Effector memory CD4-positive, alpha-beta T cell (primary cell): ENCODE measurements at places on chromosomes 7 and 10.
A peak's percentile ranks its signal among the peaks of the same experiment; 100 is the strongest.

GRCh38 chr10:47337310-47337709 lies 10.9 kb upstream of the RBP3 start:
- no peak for DNase-seq

- DNase-seq: peak; percentile 40
Observed at GRCh38 chr10:124231168-124232155, 138.1 kb upstream of the CHST15 start.

DNA sequence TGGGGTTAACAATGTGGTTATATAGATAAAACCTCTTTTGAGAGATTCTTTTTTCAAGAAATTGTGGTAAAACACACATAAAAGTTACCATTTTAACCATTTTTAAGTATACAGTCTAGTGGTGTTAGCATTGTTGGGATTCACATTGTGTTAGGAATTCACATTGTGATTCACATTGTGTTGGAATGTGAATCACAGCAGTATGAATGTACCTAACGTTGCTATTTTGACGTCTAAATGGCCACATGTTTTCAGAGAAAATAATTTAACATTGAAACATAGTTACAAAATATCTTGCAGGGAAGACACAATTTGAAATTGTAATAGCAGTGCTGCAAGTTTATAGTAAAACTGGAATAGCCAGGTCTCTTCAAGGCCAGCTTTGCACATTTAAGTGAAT lies 129.0 kb downstream of the BICC1 start:
- no peak for DNase-seq

DNA sequence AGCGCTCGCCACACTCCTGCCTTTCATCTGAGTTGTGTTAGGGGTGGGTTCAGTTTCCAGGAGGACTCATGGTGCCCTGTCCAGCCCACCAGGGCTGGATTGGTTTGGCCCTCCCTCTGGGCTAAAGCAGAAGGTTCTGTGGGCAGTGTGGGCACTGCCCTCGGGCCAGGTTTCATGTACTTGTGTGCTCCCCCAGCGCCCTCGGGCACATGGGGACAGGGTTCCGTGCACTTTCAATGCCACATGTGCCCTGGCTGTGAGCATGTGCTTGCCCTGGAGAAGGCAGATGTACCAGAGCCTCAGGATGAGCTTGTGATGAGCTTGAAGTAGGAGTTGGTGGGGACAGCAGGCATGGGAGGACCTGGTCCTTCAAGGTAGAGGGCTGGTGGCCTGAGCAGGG lies 35.6 kb upstream of the ZNF716 start:
- DNase-seq: no peak

GRCh38 chr10:86876748-86877147 lies 80.7 kb downstream of the MMRN2 start:
- no peak for DNase-seq

DNA sequence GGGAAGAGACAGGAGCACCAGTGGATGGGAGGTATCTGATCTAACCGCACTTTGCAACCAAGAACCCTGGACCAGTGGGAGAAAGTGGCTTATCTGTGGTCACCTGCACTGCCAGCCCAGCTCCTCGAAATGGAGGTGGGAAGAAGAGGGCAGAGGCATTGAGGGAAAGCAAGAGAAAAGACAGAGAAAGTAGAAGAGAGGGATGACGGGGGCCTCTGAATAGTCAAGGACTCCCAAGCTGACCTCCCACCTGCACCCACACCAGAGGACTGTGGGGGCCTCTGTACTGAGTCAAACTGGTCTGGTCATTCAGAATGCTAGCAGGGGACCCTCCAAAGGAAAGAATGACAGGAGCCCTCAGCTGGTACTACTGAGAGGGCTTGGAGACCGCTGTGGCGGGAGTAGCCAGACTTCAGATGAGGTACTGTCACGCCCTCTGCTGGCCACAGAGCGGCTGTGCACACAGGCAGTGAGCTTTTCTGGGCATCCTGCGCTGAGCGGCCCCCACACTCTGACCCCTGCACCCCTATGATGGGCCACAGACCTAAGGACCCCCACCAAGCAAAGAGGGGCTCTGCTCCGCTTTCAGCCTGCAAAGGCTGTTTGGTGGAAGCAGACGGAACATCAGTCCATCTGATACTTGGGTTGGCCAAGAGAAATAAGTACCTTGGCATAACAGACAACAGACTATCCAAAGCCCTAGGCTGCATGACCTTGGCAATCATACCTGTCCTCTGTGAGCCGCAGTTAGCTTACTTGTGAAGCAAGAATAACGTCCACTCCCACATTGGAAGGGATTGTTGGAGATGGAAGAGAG lies 112.9 kb downstream of the COL13A1 start:
- peak; percentile 18 for DNase-seq

- DNase-seq: no peak
Observed at GRCh38 chr10:36094096-36094495, 452.0 kb upstream of the FZD8 start.

GRCh38 chr10:90707657-90708056 lies 150.2 kb downstream of the HTR7 start:
- no peak for DNase-seq
